ENCODE measurements at places on chromosomes 12 and 14.

- DNase-seq, result no peak
Measured at GRCh38 chr12:52313926-52314325, 7.3 kb downstream of the KRT83 start.

DNA sequence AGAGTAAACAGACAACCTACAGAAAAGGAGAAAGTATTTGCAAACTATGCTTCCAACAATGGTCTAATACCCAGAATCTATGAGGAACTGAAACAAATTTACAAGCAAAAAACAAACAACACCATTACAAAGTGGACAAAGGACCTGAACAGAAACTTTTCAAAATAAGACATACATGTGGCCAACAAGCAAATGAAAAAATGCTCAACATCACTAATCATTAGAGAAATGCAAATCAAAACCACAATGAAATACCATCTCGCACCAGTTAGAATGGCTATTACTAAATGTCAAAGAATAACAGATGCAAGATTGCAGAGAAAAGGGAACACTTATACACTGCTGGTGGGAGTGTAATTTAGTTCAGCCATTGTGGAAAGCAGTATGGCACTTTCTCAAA lies 125.8 kb downstream of the C12orf42 start:
- DNase-seq, result no peak

DNA sequence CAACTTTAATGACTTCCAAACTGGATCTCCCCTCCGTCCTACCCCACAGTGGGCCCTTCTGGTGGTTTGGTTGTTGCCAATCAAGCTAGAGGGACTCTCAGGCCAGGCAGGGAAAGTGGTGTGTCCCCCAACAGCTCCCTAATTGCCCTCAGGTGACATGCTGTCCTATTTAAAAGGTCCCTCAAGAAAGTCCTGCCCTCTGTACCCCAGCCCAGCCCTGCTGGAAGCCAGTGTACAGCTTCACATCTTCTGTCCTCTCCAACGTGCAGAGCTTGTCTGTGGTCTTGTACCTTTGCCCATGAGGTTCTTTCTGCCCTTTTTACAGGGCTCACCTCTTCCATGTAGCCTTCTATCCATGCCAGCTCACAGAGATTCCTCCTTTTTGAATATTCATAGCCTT lies 4.2 kb downstream of the RIN3 start:
- DNase-seq, result no peak

DNA sequence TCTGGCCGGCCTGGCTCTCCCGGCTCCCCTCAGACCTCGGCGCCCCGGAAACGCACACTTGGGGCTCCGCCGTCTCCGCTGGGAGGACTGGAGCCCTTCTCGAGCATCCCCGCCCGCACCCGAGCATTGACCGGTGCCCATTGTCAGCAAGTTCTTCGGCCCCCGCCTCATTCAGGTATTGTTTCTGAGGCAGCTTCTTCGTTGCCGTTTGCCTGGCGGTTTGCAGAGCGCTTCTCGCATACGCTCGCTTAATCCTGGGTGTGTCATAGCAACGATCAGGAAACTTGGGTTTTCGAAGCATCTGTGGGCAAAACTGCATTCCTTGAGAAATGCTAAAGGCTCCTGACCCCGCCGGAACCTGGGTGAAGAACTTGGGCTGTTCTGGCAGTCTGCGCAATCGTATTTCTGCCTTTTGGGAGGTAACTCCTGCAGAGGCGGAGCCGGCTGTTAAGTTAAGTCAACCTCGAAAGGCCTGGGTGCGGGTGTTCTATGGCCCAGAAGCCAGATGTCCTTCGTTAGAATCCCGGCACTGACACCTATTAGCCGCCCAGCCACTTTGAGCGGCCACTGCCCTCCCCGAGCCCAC lies 518 bp downstream of the GSKIP start:
- DNase-seq, result peak; percentile 11

DNA sequence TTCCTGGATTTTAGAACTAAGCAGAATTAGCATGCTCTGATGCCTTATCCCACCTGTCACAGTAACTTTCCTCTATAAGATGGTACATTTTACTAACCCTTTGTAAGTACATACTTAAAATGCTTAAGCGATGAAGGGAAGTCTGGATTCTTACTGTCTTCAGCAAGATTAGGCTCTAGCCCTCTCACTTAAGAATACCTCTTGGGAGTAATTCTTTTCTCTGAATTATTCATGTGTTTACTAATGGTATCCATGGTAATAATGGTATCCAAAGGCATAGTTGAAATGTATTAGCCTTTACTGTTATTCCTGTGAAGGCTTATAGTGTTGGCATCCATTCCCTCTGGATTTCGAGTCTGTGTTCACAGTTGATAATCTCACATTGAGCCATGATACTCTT lies 176.9 kb downstream of the MON2 start:
- no peak for DNase-seq

DNA sequence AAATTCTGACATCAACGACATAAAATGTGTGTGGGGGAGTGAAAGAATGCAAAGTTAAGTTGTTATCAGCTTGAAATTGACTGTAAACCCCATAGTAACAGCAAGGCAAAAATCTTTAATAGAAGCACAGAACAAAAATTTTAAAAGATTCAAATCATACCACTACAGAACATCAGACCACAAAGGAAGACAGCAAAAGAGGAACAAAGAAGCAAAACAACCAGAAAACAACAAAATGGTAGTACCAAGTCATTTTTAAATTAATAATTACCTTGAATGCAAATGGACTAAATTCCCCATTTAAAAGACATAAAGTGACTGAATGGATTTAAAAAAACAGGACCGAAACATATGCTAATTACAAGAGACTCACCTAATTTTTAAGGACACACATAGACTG lies 31.3 kb downstream of the A2M start:
- DNase-seq, result no peak

GRCh38 chr14:32710231-32710671 lies 228.4 kb upstream of the NPAS3 start:
- no peak for DNase-seq

- DNase-seq, result no peak
Measured at GRCh38 chr12:28158353-28158752, 31.9 kb upstream of the CCDC91 start.

DNA sequence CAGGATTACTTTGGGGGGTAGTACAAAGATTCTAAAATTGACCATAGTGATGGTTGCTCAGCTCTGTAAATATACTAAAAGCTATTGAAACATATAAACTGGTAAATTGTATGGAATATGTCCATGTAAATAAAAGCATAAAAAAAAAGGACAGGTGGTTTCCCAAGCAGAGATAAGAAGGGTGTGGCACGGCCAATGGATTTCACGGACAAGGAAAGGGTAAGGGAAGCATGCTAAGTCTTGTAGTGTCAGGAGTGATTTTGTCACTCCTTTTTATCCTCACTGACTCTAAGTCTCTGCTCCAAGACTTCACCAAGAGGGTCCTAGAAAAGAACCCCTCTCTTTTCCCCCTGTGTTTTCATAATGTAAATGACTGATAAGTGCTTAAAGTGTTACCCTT lies 229.2 kb downstream of the SPTSSA start:
- DNase-seq, result no peak

DNA sequence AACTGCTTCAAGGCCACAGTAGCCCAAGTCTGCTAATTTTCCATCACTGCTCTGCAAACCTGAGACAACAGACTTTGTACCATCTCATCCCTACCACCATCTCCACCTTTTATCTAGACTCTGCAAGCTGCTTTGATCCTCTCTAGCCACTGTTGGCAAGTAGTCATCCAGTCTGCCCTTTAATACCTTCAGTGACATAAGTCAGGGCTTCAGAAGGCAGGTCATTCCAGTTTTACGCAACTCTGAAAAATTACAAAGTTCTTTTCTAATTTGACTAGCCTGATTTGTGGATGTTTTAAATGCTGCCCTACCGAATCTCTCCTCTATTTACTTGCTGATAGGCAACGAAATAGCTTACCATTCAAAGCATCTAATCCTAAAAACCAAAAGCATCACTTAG lies 2.8 kb downstream of the FERMT2 start:
- DNase-seq, result no peak

GRCh38 chr12:127562816-127563215 lies 704.2 kb upstream of the TMEM132C start:
- DNase-seq, result no peak

DNA sequence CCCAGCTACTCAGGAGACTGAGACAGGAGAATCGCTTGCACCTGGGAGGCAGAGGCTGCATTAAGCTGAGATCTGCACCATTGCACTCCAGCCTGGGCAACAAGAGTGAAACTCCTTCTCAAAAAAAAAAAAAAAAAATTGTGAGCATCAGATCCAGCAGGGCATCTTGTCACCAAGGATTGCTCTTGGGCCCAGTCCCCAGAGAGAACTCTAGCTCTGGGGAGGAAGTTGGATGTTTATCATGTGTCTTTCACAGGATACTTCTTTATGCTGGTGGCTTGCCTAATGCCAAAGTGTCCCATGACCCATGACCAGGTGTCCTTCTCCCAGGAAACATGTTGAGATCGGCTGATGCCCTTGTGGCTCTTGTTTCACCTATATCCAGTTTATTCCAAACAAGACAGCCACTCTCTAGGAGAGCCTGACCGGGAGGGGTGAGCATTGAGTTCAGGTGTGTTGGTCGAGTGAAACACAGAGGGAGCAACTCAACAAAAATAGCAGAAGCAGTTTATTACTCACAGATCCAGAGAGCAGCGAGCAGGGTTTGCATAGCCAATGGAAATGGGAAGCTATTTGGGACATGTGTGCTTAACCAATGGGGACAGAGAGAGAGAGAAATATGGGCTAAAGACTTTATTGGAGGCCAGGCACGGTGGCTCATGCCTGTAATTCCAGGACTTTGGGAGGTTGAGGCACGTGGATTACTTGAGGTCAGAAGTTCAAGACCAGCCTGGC lies 6.6 kb upstream of the TCHP start:
- no peak for DNase-seq

Measured in activated naive CD8-positive, alpha-beta T cell treated with anti-CD3 and anti-CD28 coated beads for 36 hours (primary cell).